ENCODE measurements at places on chromosomes 11 and 22. TPM values are rescaled to one million over a fixed set of nuclear protein-coding genes. Genes with fewer than 3 reads are reported as not detected.

DNA sequence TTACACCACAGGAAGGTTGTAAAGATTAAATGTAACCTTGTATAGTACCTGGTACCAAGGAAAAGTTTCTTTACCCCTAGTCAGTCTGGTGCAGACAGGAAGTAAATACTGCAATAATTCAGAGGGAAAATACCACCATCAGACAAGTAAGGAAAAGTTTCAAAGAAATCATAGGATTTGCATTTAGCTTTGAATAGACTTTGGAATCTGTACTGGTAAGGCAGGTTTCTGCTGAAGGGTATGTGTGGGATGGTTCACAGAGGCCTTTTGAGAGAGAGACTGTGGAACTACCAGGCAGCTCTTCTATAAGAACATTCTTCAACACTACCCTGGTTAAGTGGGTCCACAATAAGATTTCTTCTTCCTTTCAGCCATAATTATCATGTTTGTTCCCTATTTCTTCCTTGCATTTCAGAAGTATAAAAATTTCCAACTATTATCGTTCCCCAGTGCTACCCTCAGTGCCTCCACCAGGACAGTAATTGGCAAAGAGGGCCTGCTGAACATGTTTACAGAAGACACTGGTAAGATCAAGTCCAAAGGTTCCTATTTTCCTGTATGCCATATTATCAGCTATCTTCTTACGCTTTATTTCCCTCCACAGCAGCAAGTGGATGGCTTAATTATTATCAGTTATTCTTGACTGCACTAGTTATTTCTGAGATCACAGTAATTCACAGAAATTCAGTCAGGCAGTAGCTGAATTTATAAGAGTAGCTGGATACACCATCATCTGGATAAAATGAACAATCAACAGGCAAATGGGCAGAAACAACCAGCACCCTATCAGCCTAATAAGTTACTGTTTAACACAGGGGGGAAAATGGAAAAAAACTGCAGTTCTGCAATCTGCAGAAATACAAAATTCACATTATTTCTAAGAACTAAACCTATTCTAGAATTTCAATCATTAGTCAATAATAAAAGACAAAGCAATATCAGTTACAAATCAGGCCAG lies 48.5 kb downstream of the PITPNB start:
- DNase-seq: no peak
- peaks cover 14% of the 10 kb centered on the region for H3K36me3 ChIP-seq
- peaks cover 28% of the 10 kb centered on the region for H3K4me1 ChIP-seq
- H3K4me3 ChIP-seq: no peak overlapping the region
- no peaks in the 10 kb centered on the region for H3K27me3 ChIP-seq

The NXPE1 gene
- total RNA-seq: not detected

The SPI1 gene
- not detected for total RNA-seq

The PATE4 gene
- not detected for total RNA-seq

GRCh38 chr22:46275455-46276122 lies 7.8 kb downstream of the TTC38 start:
- DNase-seq: no peak
- no peaks in the 10 kb centered on the region for H3K4me1 ChIP-seq
- H3K4me3 ChIP-seq: no peak overlapping the region
- peaks cover 6% of the 10 kb centered on the region for H3K36me3 ChIP-seq

DNA sequence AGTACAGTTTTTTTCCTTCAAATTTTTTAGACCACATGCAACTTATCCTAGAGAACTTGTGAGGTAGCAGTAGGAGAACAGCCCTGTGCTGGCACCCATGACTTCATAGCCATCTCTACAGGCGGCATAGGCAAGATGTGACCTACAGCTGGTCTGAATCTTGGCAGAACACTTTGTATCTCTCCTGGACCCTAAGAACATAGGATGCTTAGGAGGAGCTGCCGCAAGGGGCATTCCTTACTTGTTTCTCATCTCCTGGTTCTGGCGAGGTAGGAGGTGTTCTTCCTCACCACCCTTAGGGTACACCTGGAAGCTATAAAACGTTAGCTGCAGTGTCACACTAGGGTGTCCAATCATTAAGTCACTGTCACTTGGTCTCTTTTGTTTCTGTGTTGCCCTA lies 16.4 kb downstream of the CWC15 start:
- no peak overlapping the region for H3K4me3 ChIP-seq
- peaks cover 13% of the 10 kb centered on the region for H3K36me3 ChIP-seq
- no peaks in the 10 kb centered on the region for H3K4me1 ChIP-seq
- no peak overlapping the region for H3K27ac ChIP-seq

- no peak overlapping the region for H3K27ac ChIP-seq
- no peaks in the 10 kb centered on the region for H3K4me1 ChIP-seq
- H3K27me3 ChIP-seq: no peaks in the 10 kb centered on the region
- DNase-seq: no peak
These were observed 16.7 kb downstream of the RRP8 start for GRCh38 chr11:6586434-6587359.

The RIC3 gene
- total RNA-seq: not detected

DNA sequence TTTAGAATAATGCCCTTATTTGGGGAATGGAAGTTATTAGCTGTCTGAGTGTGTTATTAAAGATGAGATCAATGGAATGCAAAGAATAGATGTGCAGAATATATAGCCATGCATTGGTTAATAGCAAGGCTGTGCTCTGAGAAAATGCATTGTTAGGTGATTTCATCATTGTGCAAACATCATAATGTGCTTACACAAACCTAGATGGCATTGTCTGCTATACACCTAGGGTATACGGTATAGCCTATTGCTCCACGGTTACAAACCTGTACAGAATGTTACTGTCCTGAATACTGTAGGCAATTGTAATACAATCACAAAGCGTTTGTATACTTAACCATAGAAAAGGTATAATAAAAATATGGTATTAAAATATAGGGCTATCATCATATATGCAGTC lies 25.5 kb downstream of the SLC5A12 start:
- H3K4me3 ChIP-seq: no peak overlapping the region
- H3K27me3 ChIP-seq: no peaks in the 10 kb centered on the region
- H3K27ac ChIP-seq: no peak overlapping the region
- DNase-seq: peak; percentile 22

The FAM180B gene
- not detected for total RNA-seq

The RBMXL2 gene
- total RNA-seq: 0.15 TPM

DNA sequence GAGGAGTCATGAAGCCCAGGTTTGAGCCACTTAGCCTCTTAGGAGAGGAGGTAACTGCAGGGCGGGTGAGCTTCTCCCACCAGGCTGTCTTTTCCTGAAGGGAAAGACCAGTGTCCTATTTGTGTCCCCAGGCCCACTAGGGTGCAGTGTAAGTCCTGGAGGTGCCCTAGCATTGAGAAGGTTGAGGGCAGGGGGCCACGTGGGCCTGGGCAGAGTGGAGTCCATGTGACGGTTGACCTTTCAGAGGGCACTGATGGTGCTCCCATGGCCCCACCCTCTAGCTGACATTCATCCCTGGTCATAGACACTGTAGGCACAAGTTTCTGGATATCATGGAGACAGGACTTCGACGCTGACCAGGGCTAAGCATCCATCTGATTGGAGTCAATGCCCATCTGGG lies 44.1 kb upstream of the TP53I11 start:
- no peak overlapping the region for H3K4me3 ChIP-seq
- no peaks in the 10 kb centered on the region for H3K4me1 ChIP-seq
- no peaks in the 10 kb centered on the region for H3K27me3 ChIP-seq
- H3K36me3 ChIP-seq: no peaks in the 10 kb centered on the region

GRCh38 chr11:108944471-108945178 lies 279.8 kb downstream of the DDX10 start:
- H3K4me3 ChIP-seq: no peak overlapping the region
- H3K36me3 ChIP-seq: no peaks in the 10 kb centered on the region
- DNase-seq: no peak
- H3K27me3 ChIP-seq: no peaks in the 10 kb centered on the region
